Fibroblast of lung (primary cell): ENCODE measurements at places on chromosomes 2 and 18. TPM values are rescaled to one million over a fixed set of nuclear protein-coding genes. Genes with fewer than 3 reads are reported as not detected.

The FSIP2 gene
- polyA plus RNA-seq: under 0.01 TPM in 2 replicates

The MARCHF4 gene
- polyA plus RNA-seq: 3.6 and 7.3 TPM in 2 replicates

The RAD51AP2 gene
- polyA plus RNA-seq: 0.02 TPM in 1 of 2 replicates, not detected in the other

The CD207 gene
- polyA plus RNA-seq: 0.03 TPM in 1 of 2 replicates, not detected in the other

The OTOS gene
- polyA plus RNA-seq: not detected in 2 replicates

The WIPF1 gene
- 22.6 and 23.6 TPM in 2 replicates for polyA plus RNA-seq

The HDAC4 gene
- polyA plus RNA-seq: 7.4 and 8.2 TPM in 2 replicates
